Thoracic aorta (tissue), 2 donors: ENCODE measurements at places on chromosomes 2 and 18. TPM values are rescaled to one million over a fixed set of nuclear protein-coding genes. Genes with fewer than 3 reads are reported as not detected.

DNA sequence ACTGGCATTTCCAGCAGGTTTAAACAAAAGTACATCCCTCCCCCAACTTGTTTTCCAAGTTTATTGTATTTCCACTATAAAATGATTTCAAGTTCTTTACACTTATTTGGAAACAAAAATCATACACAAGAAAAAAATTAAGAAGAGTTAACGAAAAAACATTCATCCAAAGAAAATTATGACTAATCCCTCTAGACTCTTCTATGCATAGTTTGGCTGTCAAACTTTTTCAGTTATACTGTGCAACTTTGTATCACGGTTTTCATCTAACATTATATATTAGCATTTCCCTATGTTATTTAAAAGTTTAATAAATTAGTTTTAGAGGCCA lies 627 bp downstream of the WDCP start:
- DNase-seq = no peak

GRCh38 chr18:9951022-9951859 lies 37.4 kb downstream of the VAPA start:
- no peak for DNase-seq

GRCh38 chr2:84442888-84443287 lies 16.2 kb downstream of the SUCLG1 start:
- DNase-seq = no peak

IL18R1 gene
- 9.3 TPM for total RNA-seq

DNA sequence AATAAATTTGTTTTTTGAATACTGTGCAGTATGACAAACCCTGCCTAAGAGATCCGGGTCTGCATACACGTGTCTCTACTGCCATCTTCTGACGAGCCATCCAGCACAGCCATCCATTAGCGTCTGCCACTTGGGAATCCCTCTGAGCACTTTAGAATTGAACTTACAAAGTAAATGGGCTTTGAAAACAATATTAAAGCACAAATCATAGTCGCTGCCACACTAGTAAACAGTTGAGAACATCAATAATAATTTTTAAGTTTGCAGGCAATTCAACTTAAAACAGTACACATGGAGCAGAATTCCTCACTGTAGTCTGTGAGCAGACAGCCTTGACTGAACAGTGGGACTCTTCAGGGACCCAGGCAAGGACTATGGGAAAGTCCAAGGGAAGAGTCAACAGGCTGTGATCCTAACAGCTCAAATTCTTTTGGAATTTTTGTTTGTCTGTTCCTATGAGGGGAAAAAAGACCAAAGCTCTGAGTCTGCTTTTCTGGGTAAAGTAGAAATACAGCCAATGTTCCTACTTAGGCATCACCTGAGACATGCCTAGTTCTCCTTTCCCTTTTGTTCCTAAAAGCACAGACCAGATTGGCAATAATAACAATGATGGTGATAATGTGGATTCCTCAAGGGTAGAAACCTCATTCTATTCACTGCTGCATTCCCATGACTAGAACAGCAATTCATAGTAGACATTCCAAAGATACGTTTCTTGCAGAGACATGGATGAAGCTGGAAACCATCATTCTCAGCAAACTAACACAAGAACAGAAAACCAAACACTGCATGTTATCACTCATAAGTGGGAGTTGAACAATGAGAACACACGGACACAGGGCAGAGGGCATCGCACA lies 92.9 kb downstream of the MREG start:
- DNase-seq = peak; percentile 31

TLX2 gene
- not detected for total RNA-seq

MBOAT2 gene
- total RNA-seq = 14.4 TPM

SPATA3 gene
- total RNA-seq = not detected

- no peak for DNase-seq
These were observed 175.9 kb downstream of the LPIN1 start for GRCh38 chr2:11922294-11922693.

ARPC2 gene
- total RNA-seq = 378 TPM

DNA sequence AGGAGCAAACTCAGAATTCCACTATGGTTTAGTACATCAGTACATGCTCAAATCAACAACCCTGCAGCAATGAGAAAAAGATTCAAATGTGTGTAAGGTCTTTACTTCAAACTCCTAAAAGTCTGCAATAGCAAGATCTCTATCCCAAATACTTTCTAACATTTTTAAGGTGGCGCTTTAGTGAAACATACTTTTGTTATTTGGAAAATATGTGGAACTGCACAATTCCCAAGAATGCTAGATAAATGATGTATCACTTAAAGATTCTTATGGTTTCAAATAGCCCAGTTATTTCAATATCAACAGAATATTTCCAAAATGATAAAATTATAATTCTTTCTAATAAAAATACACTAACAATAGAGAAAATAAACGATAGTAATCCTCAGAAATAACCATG lies 227.6 kb upstream of the SMAD7 start:
- DNase-seq = no peak

DNA sequence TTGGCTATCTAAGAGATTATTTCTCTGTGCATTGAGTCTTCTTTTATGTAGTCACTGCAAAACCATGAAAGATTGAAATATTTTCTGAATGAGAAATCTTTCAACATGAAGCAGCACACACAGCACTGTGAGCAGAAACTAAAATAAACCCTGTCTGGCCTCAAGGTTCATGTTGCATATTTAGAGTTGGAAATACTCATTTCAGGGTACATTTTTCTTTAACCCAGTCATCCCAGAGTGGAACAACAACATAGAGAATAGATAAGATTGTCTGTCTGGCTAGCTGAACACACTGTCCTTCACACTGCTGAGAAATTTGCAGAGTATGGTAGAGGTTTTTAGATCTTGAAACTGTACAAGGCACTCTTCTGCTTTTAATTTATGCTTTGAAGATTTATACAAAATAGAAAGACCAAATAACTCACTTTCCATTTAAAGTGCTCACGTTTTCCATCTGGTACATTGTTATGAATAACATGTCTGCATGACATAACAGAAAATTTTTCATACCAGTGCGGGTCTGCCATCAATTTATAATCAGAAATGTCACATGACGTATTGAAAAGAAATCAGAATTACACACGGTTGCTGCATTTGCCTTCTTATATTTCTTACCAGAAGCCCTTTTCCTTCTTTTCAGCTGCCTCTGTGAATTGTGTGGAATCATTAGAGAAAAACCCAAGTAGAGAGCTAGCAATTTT lies 25.0 kb upstream of the FN1 start:
- no peak for DNase-seq

MROH2A gene
- not detected for total RNA-seq

GRCh38 chr18:12293831-12294230 lies 14.2 kb upstream of the TUBB6 start:
- no peak for DNase-seq

GALNT13 gene
- 30.1 TPM for total RNA-seq

GRCh38 chr18:36153203-36153602 lies 23.5 kb downstream of the ELP2 start:
- no peak for DNase-seq

PCARE gene
- not detected for total RNA-seq

- no peak for DNase-seq
These were observed 49.4 kb downstream of the AOX1 start for GRCh38 chr2:200635251-200635650.

GRCh38 chr2:36266536-36267121 lies 88.9 kb upstream of the CRIM1 start:
- DNase-seq = no peak

GRCh38 chr2:96907115-96908041 lies 37.5 kb upstream of the SEMA4C start:
- DNase-seq = peak; percentile 67

CHST9 gene
- 0.07 TPM for total RNA-seq

GRCh38 chr18:5534845-5535244 lies 9.0 kb downstream of the EPB41L3 start:
- no peak for DNase-seq

- no peak for DNase-seq
These were observed 55.2 kb downstream of the KIF5C start for GRCh38 chr2:148930046-148930775.

DOK1 gene
- 23.1 TPM for total RNA-seq

GRCh38 chr2:43708891-43709290 lies 32.7 kb upstream of the C1GALT1C1L start:
- DNase-seq = no peak

DNA sequence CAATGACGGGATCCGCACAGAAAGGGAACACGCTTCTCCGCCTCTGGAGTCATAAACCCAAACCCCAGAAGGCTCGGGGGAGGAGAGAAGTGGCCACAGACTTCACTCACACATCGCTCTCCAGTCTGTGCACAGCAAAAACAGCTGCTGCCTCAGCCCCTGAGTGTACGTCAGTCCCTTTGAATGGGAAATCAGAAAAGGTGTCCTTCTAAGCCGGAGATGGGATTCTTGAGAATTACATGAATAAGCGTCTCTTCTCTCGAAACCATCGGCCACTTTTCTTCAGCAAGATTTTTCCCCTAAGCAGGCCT lies 78.3 kb downstream of the PDCL3 start:
- DNase-seq = no peak

APCDD1 gene
- 38.2 TPM for total RNA-seq

RAPGEF4 gene
- total RNA-seq = 18.4 TPM

- DNase-seq = no peak
These were observed 25.6 kb upstream of the PTMA start for GRCh38 chr2:231682603-231683291.

- no peak for DNase-seq
These were observed 290.0 kb downstream of the CYP26B1 start for GRCh38 chr2:71857636-71858035.

DNA sequence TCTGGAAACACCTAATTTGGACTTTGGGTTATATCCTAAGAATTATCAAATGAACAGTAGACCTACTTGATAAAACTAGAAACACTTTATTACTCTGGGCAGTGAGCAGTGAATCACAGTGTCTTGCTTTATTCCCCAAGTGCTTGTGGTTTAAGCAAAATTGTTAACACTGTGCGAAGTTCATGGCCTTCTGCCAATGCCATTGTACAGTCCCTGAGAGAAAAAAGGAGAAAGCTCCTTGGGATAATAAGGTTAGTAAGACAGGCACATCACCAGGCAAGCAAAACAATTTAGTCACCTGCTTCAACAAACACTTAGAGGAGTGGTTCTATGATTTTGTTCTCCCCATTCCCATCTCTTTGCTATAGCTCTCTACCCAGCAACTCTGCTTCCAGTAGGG lies 39.8 kb downstream of the ADCYAP1 start:
- no peak for DNase-seq

PSMA8 gene
- not detected for total RNA-seq

DNA sequence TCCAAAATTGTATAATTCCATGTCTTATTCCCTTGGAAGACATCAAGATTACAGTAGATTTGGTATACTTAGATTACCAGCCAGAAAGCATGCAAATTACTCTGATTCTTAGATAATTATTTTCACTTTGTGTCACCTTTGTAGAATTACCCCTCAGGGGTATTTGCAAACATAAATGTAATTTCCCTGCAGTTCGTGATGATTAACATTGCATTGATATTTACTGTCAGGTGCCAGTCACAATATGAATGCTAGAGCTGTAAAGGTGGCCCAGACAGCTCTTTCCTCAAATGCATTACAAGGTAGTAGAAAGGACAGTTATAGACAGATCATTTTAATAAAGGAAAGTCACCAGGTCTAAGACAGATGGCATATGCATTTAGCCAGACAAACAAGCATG lies 1537.5 kb upstream of the PIK3C3 start:
- no peak for DNase-seq

GRCh38 chr2:191264647-191265081 lies 19.5 kb downstream of the MYO1B start:
- no peak for DNase-seq

GRCh38 chr2:235898766-235899165 lies 269.4 kb downstream of the GBX2 start:
- DNase-seq = no peak

DNA sequence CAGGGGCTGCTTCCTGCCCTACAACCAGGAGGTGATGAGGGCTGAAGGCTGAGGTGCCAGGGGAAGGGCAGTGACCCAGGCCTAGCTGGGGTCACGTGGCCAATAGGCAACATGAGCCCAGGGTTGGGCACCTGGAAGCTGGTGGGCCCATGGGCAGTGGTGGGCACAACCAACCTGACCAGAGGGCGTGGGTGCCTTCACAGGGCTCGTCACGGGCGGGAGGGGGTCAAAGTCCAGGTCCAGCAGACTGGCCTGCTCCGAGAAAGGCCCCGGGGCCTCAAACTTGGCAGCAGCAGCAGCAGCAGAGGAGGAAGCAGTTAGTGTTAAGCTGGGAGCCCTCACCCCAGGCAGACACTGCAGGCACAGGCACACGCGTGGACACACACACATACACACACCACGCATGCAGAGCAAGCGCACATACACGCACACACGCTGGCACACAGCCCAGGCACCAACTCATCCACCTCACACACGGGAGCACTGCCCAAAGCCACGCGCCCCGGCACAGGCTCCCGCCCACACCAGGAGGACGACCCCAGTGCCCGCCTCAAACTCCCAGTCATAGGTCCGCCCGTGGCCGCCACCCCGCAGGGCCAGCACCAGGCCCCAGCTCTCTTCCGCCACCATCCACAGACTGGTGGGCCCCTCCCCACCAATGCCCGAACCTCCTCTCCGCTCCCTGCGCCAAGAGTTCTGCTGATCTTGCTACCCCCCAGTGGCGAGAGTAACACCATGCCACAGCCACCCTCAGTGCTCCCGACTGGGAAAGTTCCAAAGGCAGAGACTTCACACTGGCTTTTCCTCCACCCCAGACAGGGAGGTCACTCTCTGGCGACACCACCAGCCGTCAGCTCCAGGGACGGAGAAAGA lies 53.0 kb downstream of the BIN1 start:
- DNase-seq = no peak

SLC40A1 gene
- 118 TPM for total RNA-seq

DNA sequence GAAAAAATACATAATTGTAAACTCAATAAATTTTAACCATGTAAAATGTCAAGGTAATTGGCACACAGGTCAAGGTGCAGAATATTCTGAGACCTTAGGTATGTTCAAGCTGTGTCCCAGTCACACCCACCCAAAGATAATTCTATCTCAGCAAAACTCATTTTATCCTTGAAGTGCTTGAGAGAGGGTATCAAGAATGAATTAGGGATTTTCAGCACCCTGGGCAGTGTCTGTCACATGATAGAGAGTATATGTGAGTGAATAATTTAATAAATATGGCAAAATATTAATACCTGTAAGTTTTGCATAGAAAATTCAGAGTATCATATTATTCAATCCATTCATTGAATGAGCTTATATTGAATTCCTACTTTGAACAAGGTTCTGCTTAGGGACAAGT lies 567.9 kb downstream of the FBXO15 start:
- no peak for DNase-seq

DNA sequence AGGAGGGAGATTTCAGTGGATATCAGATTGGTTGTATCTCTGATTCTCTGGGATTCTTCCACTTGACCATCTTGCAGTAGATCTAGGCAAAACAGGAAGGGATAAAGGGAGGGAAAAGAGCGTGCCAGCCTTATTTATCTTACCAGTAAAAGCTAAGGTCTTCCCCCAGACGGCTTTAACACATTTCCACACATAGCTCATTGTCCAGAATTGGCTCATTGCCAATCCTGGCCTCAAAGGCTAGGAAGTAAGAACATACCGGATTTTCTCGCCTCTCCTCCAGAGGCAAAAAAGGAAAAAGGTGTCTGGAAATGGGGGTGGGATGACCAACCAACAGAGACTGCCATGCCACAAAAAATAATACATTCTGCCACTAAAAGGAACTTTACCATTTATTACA lies 411.6 kb upstream of the NRP2 start:
- DNase-seq = no peak
